Globus pallidus (tissue), 1 donor: ENCODE measurements at places on chromosomes 11 and 22.

- DNase-seq, result no peak
Observed at GRCh38 chr11:3340025-3340424, 38.9 kb downstream of the ZNF195 start.

- no peak for DNase-seq
Observed at GRCh38 chr11:45737056-45737455, 67.9 kb upstream of the SLC35C1 start.

- peak; percentile 51 for DNase-seq
Observed at GRCh38 chr11:126282736-126283591, at the start of gene TIRAP. TIRAP (plus strand) TSS chr11:126283093; CDS start chr11:126290895, 7,802 bp downstream.

- DNase-seq, result no peak
Observed at GRCh38 chr11:112583261-112583893, 322.7 kb upstream of the PLET1 start.

GRCh38 chr11:88404932-88405710 is 67.6 kb upstream of the CTSC start:
- no peak for DNase-seq

DNA sequence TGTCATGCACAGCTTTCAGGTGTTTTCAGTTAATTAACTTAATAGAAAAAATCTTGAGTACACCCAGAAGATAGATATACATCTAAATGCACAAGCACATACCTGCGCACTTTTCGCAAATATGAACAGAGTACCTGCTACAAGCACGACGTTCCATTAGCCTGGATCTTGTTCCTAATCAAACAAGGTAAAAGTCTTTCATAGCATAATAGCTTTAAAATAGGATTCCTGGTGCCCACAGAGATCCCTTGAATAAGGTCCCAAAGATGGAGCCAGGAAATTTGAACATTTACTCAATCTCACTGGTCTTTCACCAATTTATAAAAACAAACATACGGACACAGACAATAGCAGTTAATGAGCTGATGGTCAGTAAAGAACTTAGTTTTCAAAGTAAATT is 689.8 kb upstream of the CHORDC1 start:
- DNase-seq, result no peak
